Stimulated activated effector memory CD8-positive, alpha-beta T cell treated with anti-CD3 and anti-CD28 coated beads, Interleukin-12 subunit alpha, Interleukin-12 subunit beta, amount 100 ng/mL, for 72 hours (primary cell): ENCODE measurements at places on chromosomes 1 and 21.

- no peak for DNase-seq
Observed at GRCh38 chr1:64098846-64099582, 104.4 kb upstream of the UBE2U start.

GRCh38 chr1:205670611-205671430 lies 9.5 kb downstream of the SLC45A3 start:
- DNase-seq: no peak

- no peak for DNase-seq
Observed at GRCh38 chr1:201756406-201756805, 72.6 kb upstream of the IPO9 start.

DNA sequence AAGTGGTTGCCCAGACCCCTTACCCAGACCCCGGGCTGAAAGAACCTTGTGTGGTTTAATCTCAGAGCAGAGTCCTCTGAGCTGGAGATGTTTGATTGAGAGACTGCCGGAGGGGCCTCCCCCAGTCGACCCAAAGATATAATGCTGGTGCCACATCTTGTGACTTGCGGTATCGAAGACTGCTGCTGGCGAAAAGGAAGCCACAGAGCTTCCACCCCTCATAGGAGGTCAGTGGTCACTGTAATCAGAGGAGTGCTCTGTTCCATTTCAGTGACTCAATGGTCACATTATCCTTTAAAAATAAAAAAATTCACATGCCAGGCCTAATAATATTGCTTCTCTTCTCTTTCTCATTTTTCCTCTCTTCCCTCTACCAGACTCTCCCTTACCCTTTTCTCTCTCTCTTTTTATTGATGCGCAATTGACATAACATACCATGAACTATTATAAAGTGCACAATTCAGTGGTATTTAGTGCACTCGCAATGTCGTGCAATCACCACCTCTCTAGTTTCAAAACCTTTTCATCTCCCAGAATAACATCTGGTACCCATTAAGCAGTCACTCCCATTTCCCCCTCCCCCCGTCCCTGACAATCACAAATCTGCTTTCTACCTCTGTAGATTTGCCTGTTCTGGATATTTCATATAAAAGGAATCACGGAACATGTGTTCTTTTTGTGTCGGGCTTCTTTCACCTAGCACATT lies 52.6 kb upstream of the LYST start:
- DNase-seq: no peak

- DNase-seq: no peak
Observed at GRCh38 chr1:1622010-1622787, 6.9 kb downstream of the MIB2 start.

GRCh38 chr1:177256153-177257075 lies 85.7 kb downstream of the BRINP2 start:
- no peak for DNase-seq

- no peak for DNase-seq
Observed at GRCh38 chr1:86119214-86119764, 37.3 kb downstream of the COL24A1 start.

DNA sequence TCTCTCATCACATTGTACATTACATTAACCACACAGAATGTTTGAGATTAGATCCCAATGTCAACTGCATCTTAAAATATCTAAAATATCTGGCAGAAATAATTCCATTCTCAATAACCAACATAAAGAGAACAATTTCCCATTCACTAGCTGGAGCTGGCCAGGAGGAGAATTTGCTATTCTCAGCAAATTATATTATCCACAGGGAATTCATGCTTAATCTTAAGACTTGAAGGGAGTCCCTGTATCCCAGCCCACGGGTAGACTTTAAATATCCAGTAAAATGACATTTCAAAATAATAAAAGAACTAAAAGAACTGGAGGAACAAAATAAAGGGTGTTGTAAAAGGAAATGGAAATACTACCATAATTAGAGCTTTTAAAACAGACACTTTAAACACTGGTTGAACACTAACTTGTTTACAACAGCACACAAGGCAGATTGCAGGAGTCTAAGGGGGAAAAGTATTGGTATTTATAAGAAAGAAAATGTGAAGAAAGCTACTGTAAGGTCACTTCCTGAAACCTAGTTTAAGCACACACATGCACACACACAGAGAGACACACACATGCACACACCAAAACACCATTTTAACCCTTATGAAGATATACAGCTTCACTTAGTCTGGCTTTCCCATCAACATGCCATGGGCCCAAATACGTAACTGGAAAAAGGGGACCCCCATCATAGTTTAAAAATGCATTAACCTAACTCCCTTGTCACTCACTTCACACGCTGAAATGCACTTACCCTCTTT lies 107.0 kb downstream of the PTPN14 start:
- no peak for DNase-seq

DNA sequence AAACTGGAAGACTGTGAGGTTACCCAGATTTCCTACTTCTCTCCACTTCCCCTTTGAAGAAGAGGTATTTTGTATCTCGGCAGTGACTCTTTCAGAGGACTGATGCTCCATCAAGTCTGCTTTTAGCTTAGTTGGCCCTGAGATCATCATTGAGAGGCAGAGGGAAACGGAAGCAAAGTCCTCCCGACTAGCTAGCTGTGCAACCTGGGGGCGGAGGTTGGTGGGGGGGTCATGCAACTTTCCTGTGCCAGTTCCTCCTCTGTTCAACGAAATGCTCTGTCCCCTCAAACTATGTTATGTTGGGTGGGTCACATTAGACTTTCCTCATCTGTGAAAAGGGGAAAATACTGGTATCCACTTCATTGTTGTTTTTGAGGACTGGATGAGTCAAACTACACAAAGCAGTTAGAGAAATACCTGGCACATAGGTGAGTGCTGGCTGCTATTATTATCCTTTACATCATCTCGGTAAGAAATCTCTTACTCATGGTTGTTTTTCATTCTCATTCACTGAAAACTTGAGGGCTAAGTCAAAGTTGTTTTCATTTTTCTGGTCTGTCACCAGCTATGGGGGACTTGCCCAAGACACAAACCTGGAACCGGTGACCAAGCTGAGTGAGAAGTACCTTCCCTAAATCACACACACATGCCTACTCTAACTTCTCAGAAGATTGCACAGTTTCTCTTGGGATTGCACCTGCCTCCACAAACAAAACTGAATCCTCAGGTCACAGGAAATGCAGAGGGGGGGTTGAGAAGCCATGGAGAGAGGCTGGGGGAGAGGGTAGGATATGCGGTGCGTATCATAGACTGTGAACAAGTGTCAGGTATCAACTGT lies 83.3 kb downstream of the ABCA4 start:
- DNase-seq: no peak

- DNase-seq: no peak
Observed at GRCh38 chr1:200053646-200054045, 26.1 kb downstream of the NR5A2 start.

DNA sequence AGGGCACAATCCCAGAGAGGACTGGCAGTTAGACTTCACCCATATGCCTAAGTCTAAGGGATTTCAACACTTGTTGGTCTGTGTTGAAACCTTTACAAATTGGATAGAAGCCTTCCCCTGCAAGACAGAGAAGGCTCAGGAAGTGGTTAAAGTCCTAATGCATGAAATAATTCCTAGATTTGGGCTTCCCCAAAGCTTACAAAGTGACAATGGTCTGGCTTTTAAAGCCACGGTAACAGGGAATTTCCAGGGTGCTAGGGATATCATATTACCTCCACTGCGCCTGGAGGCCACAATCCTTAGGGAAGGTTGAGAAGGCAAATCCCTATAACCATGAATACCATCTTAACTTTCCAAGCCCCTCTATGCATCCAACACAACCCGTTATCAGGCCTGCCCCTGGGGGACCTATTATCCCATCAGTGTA lies 3.3 kb upstream of the FMO4 start:
- no peak for DNase-seq

- no peak for DNase-seq
Observed at GRCh38 chr1:71940261-71940660, 342.1 kb downstream of the NEGR1 start.

- DNase-seq: no peak
Observed at GRCh38 chr1:22775478-22775877, 64.8 kb downstream of the EPHB2 start.

DNA sequence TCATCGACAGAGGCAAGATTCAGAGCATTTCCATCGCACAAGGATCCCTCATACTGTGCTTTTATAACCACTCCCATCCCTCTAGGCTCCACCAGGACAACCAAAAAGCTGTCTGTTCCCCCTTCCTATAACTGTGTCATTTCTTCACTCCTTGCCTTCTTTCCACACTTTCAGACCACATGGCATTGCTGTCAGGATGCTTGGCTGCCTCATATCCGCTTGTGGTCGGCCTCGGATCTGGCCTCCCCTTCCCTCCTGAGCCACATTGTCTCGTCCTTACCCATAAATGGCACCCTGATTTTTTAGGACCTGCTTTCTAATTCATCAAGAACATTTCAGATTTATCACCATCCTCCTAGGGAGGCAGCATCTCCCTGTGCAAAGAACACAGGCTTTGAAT lies 80.5 kb downstream of the HIVEP3 start:
- DNase-seq: no peak
